ENCODE measurements at places on chromosomes 12 and 14.

- H3K36me3 ChIP-seq: peaks cover 7% of the 10 kb centered on the region
- H3K4me3 ChIP-seq: no peak overlapping the region
- H3K27me3 ChIP-seq: no peaks in the 10 kb centered on the region
- H3K4me1 ChIP-seq: peaks cover 31% of the 10 kb centered on the region
- H3K27ac ChIP-seq: peak overlapping the region; percentile 86
Measured at GRCh38 chr14:76977793-76978720, 50.5 kb downstream of the IRF2BPL start.

GRCh38 chr12:124621296-124621660 is 53.9 kb upstream of the NCOR2 start:
- peaks cover 10% of the 10 kb centered on the region for H3K27me3 ChIP-seq
- no peaks in the 10 kb centered on the region for H3K4me1 ChIP-seq
- DNase-seq: no peak
- no peaks in the 10 kb centered on the region for H3K36me3 ChIP-seq

DNA sequence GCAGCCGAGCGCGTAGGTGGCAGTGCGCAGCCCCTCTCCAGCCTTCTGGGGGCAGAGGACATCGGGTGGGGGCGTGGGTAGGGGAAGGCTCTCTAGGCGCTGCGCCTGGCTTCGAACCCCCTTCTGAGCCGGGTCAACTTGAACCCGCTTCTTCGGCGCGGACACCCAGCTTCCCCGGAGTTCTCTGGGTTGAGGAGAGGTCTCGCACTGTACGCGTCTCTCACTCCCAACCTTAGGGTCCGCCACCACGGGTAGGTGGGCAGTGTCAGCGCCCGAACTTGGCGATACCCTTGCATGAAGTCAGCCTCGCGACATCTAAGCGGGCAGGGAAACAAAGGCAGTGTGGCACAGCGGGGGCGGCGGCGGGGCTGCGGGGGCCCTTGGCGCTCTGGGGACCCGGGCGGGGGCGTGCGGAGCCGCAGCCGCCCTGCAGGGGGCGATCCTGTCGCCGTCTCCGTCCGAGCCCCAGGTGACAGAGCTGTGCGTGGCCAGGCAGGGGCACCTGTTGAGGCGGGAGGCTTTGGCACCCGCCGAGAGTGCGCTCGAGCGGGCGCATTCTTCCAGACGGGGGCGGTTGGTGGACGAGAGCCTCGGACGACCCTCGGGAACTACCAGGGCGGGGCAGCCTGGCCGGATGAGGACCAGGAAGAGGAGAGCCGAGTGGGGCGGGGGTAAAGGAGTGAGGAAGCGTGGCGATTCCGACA is 1.1 kb downstream of the GALNT16 start:
- no peaks in the 10 kb centered on the region for H3K36me3 ChIP-seq
- peaks cover 66% of the 10 kb centered on the region for H3K27me3 ChIP-seq
- H3K4me1 ChIP-seq: peaks cover 4% of the 10 kb centered on the region

- H3K27ac ChIP-seq: no peak overlapping the region
- peaks cover 47% of the 10 kb centered on the region for H3K27me3 ChIP-seq
- no peak for DNase-seq
- H3K4me3 ChIP-seq: no peak overlapping the region
- H3K4me1 ChIP-seq: peaks cover 12% of the 10 kb centered on the region
Measured at GRCh38 chr14:72907886-72908285, 14.0 kb upstream of the DPF3 start.

GRCh38 chr14:49970474-49971147 is 77.7 kb downstream of the ARF6 start:
- H3K27me3 ChIP-seq: no peaks in the 10 kb centered on the region
- H3K4me1 ChIP-seq: peaks cover 48% of the 10 kb centered on the region
- no peak for DNase-seq
- H3K4me3 ChIP-seq: peak overlapping the region; percentile 77
- peak overlapping the region; percentile 99 for H3K27ac ChIP-seq

- H3K27me3 ChIP-seq: no peaks in the 10 kb centered on the region
- H3K4me1 ChIP-seq: no peaks in the 10 kb centered on the region
- H3K27ac ChIP-seq: no peak overlapping the region
- no peak for DNase-seq
Measured at GRCh38 chr14:104158827-104159798, 20.7 kb downstream of the KIF26A start.

GRCh38 chr12:107780298-107780697 is 5.8 kb downstream of the ASCL4 start:
- no peak overlapping the region for H3K4me3 ChIP-seq
- no peak for DNase-seq
- peaks cover 47% of the 10 kb centered on the region for H3K27me3 ChIP-seq
- H3K36me3 ChIP-seq: no peaks in the 10 kb centered on the region

DNA sequence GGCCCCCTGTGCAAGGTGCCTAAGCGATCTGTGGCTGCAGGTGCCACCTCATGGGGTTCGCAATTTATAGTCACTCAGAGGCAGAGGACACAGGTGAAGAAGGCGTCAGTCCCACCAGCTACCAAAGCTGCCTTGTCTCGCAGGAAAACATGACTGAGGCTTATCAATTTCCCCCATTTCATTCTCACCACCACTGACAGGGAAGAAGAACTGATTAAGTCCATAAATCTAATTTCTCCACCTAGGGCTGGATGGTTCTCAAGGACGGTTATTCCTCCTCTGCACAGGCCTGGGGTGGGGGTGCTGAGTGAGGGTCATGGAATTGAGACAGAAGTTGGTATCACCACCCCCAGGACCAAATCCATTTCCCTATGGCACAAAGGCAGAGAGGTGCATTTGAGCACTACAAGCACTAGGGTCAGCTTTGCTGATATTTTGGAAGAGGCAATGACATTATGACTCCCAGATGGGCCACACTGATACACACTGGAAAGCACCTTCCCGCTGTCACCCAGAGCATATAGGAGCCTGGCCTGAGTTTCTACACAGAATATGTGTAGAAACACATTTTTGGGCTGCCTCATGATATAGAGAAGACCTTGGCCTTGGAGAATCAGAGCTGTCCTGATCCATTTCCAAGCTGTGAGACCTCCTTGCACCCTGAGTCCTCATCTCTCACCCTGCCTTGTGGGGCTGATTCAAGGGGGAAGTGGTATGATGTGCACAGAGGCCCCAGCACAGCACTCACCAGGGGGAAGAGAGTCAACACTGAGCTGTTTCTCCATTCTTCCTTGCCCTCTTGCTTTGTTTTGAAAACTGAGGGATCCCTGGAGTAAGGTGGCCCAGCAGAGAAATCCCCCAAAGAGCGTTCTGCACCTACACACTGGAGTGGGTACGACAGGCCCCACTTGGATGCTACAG is 59.4 kb downstream of the PITPNM2 start:
- no peak overlapping the region for H3K27ac ChIP-seq
- no peak for DNase-seq
- no peak overlapping the region for H3K4me3 ChIP-seq
- H3K27me3 ChIP-seq: no peaks in the 10 kb centered on the region
- H3K4me1 ChIP-seq: peaks cover 5% of the 10 kb centered on the region

All from activated T-helper 2 cell treated with anti-CD3 and anti-CD28 coated beads, Interferon-gamma antibody, Interleukin-2, Interleukin-4, amounts not matched to agents 10 μg/mL and 5 μg/mL and 100 μg/mL, durations not matched to agents 14 hours and 24 hours and 36 hours (primary cell).